ENCODE measurements at places on chromosomes 7 and 10.

DNA sequence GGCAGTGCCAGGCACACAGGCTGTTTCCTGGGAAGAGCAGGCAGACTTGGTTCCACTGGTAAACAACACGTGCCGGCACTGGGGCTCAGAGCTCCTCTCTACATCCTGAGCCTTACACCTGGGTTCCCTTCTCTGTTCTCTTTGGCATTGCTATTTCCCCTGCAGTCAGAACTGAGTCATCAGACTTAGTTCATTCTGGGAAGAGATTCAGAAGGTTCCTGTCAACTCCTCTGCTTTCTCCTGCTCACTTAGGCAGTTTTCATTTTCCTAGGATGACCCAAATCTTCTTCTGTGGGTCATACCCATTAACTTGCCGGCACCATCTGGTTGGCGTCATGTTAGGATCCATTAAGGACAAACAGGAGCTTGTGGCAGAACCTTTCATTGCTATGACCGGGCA, 33.4 kb upstream of the LRRC18 start:
- no peak for DNase-seq

GRCh38 chr7:1926908-1927306, 256.8 kb downstream of the ELFN1 start:
- DNase-seq: no peak

DNA sequence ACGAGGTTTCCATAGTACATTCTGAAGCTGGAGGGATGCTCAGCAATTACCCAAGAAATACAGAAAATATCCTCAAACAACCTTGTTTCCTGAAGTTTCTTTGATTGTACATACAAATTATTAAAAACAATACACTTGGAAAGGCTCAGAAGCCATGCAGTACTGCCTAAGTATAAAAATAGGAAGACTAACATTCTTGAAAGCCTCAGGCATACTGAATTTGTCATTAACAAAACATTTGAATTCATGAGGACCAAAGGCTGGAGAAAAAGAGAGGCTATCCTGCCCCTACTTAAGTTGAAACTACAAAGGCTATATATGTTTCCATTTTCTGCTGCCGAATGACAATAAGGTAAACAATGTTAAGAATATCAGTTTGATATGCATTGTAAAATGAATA, 54.3 kb upstream of the SGCE start:
- no peak for DNase-seq

GRCh38 chr7:38839851-38840250, 69.1 kb downstream of the VPS41 start:
- no peak for DNase-seq

GRCh38 chr10:6128591-6129251, 39.9 kb downstream of the RBM17 start:
- DNase-seq: no peak

DNA sequence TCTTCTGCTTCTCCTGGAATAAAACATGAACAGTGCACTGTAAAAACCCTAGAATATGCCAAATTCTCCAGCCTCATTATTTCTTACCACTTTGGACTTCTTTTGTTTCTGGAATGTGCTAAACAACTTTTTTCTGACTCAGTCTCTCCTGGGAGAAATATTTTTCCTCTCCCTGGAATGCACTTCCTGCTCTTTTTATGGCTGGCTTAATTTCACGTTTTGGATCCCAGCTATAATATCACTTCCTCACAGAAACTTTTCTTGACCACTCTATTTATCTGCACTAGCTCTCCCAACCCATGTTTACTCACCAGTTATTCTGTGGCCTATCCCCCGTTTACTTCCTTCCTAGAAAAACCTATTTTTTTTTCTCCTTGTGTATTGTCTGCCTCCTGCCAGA, 26.7 kb downstream of the ABCB5 start:
- DNase-seq: no peak

- no peak for DNase-seq
Measured at GRCh38 chr10:69346776-69347175, 68.5 kb downstream of the HK1 start.

DNA sequence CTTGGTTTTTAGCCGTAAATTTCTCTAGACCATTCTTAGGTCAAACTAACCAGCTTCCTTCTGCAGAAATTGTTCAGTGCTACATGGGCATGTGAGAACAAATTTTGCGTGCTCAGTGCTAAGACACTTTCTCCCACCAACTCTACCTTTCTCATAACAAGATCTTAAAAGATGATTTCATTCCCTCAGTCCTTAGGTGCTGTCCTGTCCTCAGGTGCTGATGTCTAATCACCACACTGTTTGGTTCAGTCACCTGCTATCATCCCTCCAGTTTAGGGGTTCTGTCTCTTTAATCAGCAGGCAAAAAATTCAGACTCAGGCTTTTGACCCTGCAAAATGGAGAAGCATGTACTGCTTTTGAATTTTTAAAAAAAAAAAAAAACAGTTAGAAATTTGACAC, 227.5 kb upstream of the YAE1 start:
- no peak for DNase-seq

DNA sequence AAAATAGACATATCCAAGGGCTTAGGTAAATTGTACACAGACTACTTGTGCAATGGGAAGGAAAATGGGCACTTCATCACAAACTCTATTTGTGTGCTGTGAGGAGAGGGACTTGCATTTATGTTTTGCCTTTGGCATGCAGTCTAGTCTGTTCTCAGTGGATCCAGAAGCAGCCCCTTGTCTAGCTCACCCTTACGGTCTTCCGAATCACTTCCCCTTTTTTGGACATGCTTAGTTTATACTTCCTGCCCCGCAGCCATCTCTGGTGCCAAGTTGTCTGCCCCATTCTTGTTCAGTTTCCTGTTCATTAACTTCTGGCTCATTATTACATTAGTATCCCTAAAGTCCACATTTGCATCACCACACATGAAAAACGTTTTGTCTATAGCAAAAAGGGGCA, 161.6 kb downstream of the NRCAM start:
- DNase-seq: no peak

DNA sequence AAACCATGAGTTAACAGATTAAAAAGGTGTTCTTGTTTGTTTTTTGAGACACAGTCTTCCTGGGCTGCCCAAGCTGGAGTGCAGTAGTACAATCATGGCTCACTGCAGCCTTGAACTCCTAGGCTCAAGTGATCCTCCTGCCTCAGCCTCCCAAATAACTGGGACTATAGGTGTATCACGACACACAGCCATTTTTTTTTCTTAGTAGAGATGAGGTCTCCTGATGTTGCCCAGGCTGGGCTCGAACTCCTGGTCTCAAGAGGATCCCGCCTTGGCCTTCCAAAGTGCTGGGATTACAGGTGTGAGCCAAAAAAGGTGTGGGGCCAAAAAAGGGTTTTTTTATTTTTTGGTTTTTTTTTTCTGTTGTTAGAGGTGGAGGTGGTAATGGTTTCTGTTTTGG, 29.3 kb downstream of the KMT2C start:
- no peak for DNase-seq

DNA sequence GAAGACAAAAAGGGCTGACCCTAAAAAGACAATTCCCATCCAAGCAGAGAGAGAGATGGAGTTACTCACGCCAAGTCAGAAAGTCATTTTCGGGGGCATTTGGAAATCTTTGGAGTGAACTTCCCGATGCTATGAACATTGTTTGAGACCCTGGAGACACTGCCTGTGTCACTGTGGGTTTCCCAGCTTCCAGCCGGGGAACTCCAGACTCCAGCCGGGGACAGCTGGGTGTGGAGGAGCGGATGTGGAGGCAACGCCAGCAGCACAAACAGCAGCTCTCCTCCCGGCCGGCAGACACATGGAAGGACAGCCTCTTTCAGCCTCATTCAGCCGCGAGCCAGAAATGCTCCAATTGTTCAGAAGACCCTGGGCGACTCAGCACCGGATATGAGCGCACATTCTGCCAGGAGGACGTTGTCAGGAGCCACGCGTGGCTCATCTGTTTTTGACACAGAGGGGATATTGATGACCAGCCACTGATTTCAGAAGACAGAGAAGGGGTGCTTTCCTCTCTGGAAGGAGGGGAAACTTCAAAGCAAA, 97.6 kb downstream of the PRPF18 start:
- DNase-seq: no peak

- no peak for DNase-seq
Measured at GRCh38 chr7:155543011-155543876, 3.1 kb downstream of the CNPY1 start.

DNA sequence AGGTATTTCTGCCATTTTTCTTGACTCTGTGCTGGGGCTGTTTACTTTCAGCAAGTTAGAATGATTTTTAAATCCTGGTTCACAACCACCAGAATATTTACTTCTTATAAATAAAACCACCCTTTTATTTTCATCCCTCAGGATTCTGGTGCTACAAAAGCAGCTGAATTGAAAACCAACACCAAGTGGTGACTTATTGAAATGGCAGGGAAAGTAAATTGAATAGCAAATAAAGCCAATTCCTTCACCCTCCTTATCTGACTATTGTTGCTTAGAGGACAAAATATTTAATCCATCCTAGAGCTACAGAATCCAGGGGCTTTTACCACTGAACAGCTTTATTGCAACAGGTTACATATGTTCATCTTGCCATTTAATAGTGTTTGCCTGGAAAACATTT, 828.6 kb upstream of the GHITM start:
- DNase-seq: no peak

DNA sequence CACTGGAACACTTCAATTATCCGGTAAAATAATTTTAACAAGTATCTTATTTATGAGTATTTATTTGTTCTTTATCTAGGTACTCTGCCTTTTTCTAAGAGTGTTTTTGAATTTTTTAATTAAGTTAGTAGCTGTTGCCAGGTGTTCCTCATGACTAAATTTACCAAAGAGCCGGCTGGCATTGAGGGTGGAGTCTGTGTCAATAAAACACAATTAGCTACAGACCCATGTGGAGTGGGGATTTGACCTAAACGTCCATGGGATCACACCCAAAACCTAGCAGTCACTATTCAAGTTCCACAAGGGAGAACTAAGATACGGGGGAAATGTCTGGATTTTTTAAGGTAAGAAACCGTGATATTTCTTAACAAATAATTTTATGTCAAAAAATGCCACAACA, 9.8 kb downstream of the SLC16A12 start:
- no peak for DNase-seq

DNA sequence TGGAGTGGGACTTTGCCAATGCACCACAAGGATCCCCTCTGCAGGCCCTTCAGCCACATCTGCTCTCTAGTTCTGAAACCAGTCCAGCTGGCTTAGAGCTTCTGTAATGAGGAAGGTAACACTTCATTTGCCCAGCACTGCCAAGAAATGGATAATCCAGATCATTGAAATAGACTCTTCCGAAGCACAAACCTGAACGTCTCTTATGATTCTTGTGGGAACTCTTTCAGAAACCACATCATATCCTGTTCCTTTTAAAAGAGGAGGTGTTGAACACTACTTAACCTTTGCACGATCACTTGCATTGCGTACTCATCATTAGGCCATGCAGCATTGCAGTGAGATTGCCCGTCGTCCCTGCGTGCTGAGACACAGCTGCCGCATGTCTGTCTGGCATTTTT, 25.8 kb upstream of the PLPP4 start:
- DNase-seq: no peak

DNA sequence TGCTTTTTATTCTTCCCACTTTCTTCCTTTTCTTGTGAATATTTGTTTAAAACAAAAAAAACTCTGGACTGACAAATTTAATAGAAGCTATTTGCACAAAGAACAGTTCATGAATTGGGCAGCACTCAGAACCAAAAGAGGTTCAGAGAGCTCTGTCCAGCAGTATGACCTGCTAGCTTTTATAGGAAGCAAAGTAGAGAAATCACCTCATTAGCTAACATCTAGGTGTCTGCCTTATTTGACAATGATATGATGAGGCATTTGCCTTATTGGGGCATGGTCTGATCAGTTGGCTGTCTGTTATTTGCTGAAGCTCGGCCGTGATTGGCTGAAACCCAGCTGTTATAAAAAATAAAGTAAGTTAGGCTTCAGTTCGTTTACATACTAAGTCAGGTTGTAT, 819 bp upstream of the TRIM4 start:
- DNase-seq: no peak

GRCh38 chr7:22601812-22602565, 102.0 kb upstream of the STEAP1B start:
- no peak for DNase-seq

- no peak for DNase-seq
Measured at GRCh38 chr7:158672975-158673374, 31.6 kb downstream of the NCAPG2 start.

DNA sequence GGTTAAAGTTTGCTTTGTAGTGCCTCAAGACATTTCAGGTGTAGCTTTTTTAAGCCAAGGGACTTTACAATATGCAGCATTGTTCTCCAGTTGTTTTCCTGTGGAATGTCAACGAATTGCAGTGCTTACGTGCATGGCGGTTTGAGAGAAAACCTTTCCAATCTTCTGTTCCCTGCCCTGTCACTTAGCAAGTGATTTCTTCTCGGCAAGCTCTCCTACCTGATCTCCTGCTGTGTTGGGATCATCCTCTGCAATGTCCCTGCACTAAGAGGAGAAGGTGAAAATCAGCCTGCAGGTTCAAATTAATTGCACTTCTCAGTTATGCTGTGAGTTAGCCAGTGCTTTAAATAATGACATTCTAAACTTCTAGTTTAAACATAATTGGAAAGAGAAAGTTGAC, 197.6 kb upstream of the FZD1 start:
- DNase-seq: no peak

DNA sequence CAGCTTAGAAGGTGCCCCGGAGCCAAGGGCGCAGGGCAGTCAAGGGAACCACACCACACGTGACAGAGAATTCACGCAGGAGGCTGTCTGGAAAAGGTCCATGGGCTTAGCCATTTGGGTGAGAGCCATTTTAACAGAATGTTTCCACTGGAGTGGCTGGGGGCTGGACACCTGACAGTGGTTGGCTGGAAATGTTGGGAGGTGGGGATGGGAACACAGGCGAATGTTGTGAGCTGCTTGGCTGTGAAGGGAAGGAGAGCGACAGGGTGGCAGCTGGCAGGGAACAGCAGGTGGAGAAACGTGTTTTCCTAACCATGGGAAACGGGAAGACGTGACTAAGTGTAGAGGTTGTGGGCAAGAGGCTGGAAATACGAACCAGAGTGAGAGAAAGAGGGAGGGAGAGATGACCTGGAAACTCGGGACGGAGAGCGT, 100.5 kb upstream of the ZNF32 start:
- DNase-seq: no peak

- no peak for DNase-seq
Measured at GRCh38 chr7:117061751-117062150, 108.5 kb downstream of the ST7 start.

GRCh38 chr7:104096683-104097082, 107.2 kb upstream of the RELN start:
- no peak for DNase-seq

GRCh38 chr10:46558122-46558391, 1.6 kb upstream of the GPRIN2 start:
- no peak for DNase-seq

DNA sequence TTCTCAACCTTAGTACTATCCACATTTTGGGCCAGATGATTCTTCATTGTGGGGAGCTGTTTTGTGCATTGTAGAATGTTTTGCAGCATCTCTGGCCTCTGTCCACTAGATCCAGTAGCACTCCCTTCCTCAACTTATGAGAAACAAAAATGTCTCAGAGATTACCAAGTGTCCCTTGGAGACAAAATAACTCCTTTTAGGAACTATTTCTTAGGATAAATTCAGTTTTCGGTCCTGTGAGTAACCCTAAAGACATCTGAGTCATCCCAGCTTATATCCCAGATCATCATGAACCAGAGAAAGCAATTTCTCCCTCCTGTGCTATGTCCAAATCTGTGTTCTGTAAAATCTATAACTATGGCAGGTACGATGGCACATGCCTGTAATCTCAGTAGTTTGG, 266.6 kb upstream of the PHYHIPL start:
- no peak for DNase-seq

- no peak for DNase-seq
Measured at GRCh38 chr7:151790830-151791620, 85.9 kb downstream of the PRKAG2 start.
